MM.1S (cell line): ENCODE measurements at places on chromosomes 2 and 18.

GRCh38 chr2:197442857-197443256 lies 8.0 kb upstream of the SF3B1 start:
- H3K27ac ChIP-seq, result no peak overlapping the region
- H3K36me3 ChIP-seq, result no peaks in the 10 kb centered on the region
- no peak for DNase-seq
- no peaks in the 10 kb centered on the region for H3K4me1 ChIP-seq

GRCh38 chr18:44850001-44850400 lies 169.3 kb downstream of the SETBP1 start:
- H3K27me3 ChIP-seq, result no peaks in the 10 kb centered on the region
- H3K36me3 ChIP-seq, result no peaks in the 10 kb centered on the region; the same call in 1 of the 2 replicates
- H3K27ac ChIP-seq, result no peak overlapping the region
- H3K4me1 ChIP-seq, result peaks cover 30% of the 10 kb centered on the region
- no peak for DNase-seq

GRCh38 chr2:65565681-65566080 lies 133.3 kb upstream of the SPRED2 start:
- H3K27ac ChIP-seq, result no peak overlapping the region
- no peak overlapping the region for H3K4me3 ChIP-seq
- DNase-seq, result no peak
- H3K27me3 ChIP-seq, result no peaks in the 10 kb centered on the region
- no peaks in the 10 kb centered on the region for H3K36me3 ChIP-seq

DNA sequence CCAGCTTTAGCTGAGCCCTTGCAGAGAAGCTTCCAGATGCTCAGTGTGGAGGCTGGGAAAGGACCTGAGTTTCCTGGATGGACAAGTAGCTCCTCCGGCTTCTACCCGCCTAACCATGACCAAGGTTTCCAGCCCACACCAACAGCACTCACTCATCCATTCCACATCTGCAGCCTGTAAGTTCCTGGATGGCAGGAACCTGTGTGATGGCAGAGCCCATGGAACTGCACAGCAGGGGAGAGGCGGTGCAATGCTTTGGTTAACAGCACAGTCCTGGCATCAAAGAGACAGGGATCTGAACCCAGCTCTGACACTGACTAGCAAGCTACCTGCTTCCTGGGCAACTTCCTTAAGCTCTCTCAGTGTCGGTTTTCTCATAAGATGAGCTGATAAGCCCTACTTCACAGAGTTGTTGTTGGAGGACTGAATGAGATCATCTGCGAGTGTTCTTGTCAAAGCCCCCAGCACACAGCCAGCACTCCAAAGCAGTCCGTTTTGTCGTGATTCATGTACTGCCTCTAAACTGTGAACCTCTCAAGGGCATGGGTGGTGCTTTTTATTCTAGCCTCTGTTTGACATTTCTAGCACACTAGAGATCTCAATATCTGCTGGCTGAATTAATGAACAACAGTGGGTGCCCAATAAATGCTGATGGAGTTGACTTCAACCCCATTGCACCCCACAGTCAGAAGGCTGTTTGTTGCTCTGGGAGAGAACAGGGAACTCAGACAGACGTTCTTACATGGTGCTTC lies 41.6 kb upstream of the OTOF start:
- DNase-seq, result no peak
- peaks cover 83% of the 10 kb centered on the region for H3K27me3 ChIP-seq
- no peak overlapping the region for H3K4me3 ChIP-seq
- H3K4me1 ChIP-seq, result no peaks in the 10 kb centered on the region

GRCh38 chr2:158965107-158965506 lies 3.3 kb upstream of the TANC1 start:
- H3K27ac ChIP-seq, result no peak overlapping the region
- H3K4me3 ChIP-seq, result no peak overlapping the region
- H3K4me1 ChIP-seq, result no peaks in the 10 kb centered on the region
- H3K36me3 ChIP-seq, result no peaks in the 10 kb centered on the region
- no peaks in the 10 kb centered on the region for H3K27me3 ChIP-seq
- DNase-seq, result no peak

- H3K27me3 ChIP-seq, result no peaks in the 10 kb centered on the region
- peaks cover 26% of the 10 kb centered on the region for H3K4me1 ChIP-seq
- peaks cover 20% of the 10 kb centered on the region; the same call in 1 of the 2 replicates for H3K36me3 ChIP-seq
- no peak overlapping the region for H3K27ac ChIP-seq
Measured at GRCh38 chr2:99377879-99378278, 40.7 kb downstream of the EIF5B start.

GRCh38 chr2:67451086-67451832 lies 54.1 kb downstream of the ETAA1 start:
- no peak overlapping the region for H3K4me3 ChIP-seq
- no peaks in the 10 kb centered on the region for H3K36me3 ChIP-seq
- H3K27me3 ChIP-seq, result no peaks in the 10 kb centered on the region
- H3K4me1 ChIP-seq, result no peaks in the 10 kb centered on the region
- H3K27ac ChIP-seq, result no peak overlapping the region

DNA sequence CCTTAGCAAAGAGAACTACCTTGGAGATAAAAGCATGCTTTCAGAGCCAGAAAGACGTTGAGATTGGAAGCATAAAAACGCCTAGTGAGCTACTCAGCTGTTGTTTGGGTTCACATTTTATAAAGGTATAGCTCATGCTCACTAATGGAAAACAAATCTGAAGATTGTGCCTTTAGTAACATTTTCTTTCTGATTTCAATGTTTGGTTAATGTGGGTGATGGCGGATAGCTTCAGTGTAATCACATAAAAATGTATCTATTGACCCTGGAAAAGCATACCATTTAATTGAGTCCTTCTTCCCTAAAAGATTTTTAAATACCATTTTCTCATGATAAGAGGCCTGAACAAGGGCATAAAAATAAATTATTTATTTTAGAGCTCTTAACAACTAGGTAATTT lies 73.4 kb downstream of the DTNA start:
- no peaks in the 10 kb centered on the region for H3K36me3 ChIP-seq
- DNase-seq, result no peak
- no peaks in the 10 kb centered on the region for H3K4me1 ChIP-seq
- no peaks in the 10 kb centered on the region for H3K27me3 ChIP-seq
- no peak overlapping the region for H3K4me3 ChIP-seq

DNA sequence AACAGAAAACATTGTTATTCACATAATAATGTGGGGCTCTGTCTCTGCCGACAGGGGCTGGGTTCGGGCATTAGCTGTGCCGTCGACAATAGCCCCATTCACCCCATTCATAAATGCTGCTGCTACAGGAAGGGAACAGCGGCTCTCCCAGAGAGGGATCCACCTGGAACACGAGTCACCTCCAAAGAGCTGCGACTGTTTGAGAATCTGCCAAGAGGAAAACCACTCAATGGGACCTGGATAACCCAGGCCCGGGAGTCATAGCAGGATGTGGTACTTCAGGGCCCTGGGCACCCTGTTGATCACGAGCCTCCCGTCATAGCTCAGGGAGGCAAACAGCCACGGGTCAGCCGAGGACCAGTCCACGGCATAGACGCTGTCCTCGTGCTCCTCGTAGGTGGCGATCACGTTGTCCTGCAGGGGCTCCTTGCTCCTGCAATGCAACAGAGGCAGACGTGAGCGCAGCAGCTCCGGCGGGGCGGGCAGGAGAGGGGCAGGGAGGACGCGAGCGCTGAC lies 188.5 kb downstream of the EIPR1 start:
- H3K27me3 ChIP-seq, result no peaks in the 10 kb centered on the region
- DNase-seq, result no peak
- no peaks in the 10 kb centered on the region for H3K36me3 ChIP-seq
- no peaks in the 10 kb centered on the region for H3K4me1 ChIP-seq
- no peak overlapping the region for H3K27ac ChIP-seq

- H3K27me3 ChIP-seq, result no peaks in the 10 kb centered on the region
- no peak overlapping the region for H3K27ac ChIP-seq
- H3K36me3 ChIP-seq, result no peaks in the 10 kb centered on the region
- no peaks in the 10 kb centered on the region; the same call in 1 of the 2 replicates for H3K4me1 ChIP-seq
- H3K4me3 ChIP-seq, result no peak overlapping the region
- no peak for DNase-seq
Measured at GRCh38 chr2:54120950-54121349, 5.5 kb downstream of the ACYP2 start.

GRCh38 chr2:127105656-127106456 lies 1.1 kb downstream of the BIN1 start:
- peaks cover 4% of the 10 kb centered on the region; the same call in 1 of the 2 replicates for H3K27me3 ChIP-seq
- no peaks in the 10 kb centered on the region for H3K36me3 ChIP-seq
- no peak overlapping the region for H3K27ac ChIP-seq
